ENCODE measurements at places on chromosomes 2 and 18.

GRCh38 chr2:11422901-11423435, 43.0 kb downstream of the E2F6 start:
- DNase-seq, result no peak

DNA sequence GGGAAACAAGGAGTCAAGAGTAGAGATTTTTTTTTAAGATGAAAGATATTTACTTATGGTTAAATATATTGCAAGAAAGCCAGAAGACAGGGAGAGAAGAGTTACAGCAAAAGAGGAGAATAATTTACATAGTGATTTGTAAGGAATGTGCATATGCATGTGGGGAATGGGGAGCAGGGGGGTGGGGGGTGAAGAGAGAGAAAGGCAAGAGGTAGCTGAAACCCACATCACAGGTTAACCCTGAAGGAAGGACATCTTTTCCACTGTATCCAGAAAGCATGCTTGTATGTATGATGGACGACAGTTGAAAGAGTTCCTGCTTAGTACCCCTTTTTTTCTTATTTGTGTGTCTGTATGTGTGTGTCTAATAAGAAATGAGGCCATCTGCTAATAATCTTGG, 371.9 kb downstream of the RAD51AP2 start:
- DNase-seq, result no peak

DNA sequence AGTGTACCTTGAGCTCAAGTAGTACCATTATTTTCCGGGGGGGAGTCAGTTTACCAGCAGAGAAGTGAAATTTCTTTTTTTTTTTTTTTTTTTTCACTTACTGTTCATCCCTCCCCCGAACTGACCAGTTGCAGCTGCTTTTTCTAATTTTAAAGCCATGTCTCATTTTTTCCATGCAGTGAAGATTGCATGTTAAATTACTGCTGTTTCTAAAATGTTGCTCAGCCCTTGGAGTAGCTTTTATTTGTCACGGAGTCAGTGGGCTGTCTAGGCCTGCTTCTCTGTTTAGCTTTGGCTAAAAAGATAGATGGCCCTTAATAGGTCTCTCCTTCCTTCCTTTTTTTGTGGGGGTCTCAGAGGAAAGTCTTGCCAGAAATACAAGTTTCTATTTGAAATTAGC, 70.2 kb downstream of the NGEF start:
- no peak for DNase-seq

DNA sequence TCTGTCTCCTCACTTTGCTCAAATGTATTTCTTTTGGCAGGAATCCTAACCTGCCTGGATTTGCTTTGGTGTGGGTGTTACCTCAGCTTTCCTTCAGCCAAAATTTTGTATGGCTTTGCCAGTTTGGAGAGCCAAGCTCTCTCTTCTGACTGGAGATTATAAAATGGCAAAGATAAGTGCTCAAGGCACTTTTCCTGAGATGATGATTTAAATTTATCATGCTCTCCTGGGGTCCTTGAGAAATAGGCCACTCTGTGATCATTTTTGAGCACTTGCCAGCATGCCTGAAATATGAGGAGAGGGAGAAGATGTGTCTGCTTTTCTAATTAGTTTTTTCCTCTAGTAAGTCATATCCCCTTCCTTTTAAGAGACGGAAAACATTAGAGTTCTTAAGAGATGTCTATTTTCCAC, 683.0 kb downstream of the SLC4A3 start:
- peak; percentile 89 for DNase-seq

DNA sequence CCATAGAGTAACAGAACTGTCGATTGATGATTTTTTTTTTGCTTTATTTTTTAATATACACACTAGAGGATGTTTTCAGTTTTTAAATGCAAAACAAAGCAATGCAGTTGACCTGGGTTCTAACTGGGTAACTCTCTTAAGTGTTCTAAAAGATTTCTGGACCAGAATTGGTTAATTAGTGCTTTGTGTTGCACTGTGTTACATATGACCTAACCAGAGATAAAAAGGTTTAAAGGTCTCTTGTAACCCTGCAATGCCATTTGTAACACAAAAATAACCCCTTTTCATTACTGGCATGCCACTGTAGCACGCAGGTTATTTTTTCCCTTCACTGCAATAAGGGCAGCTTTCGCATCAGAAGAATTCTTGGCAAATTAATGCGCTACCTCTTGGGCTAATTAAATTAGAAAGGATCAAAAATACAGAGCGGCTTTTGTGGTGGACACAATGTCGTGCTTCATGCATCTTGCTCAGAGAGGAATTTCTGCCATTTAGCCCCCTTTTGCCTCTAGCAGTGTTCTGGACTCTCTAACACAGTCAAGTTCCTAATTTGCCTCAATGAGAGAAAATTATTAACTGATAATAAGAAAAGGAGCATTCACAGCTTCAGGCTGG, 250.8 kb upstream of the ZEB2 start:
- DNase-seq, result no peak

- DNase-seq, result no peak
These were observed 98.8 kb upstream of the MMADHC start for GRCh38 chr2:149686136-149687051.

DNA sequence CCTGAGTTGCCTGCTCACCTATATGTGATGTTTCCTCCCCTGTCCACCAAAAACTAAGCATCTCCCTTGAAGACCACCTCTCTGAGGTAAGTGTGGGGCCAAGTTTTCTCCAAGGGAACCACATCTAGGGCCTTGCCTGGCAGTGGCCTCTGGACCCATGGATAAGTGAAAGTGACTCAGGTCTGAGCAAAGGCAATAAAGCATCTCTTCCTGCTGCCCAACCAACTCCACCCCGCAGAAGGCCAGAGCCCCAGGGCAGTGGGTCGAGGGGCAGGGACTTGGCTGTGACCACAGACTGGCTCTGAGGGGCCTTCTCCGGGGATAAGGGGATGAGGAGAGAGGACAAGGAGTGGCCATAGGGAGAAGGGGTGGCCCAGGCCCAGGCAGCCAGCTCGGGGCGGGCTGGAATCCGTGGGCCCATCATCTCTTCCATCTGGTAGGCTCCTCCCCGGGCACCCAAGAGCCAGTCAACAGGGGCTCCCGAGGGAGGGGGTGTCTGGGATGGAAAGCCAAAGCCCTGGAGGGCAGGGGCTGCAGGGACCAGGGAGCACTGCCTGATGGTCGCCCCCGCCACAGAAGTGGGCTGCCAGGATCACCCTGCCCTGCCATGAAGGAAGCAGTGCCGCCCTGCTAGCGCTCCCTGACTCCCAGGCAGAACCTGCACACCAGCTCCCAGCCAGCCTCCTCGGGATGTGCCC, 33.4 kb downstream of the EMX1 start:
- no peak for DNase-seq

GRCh38 chr2:8312861-8313830, 368.7 kb upstream of the ID2 start:
- DNase-seq, result no peak

DNA sequence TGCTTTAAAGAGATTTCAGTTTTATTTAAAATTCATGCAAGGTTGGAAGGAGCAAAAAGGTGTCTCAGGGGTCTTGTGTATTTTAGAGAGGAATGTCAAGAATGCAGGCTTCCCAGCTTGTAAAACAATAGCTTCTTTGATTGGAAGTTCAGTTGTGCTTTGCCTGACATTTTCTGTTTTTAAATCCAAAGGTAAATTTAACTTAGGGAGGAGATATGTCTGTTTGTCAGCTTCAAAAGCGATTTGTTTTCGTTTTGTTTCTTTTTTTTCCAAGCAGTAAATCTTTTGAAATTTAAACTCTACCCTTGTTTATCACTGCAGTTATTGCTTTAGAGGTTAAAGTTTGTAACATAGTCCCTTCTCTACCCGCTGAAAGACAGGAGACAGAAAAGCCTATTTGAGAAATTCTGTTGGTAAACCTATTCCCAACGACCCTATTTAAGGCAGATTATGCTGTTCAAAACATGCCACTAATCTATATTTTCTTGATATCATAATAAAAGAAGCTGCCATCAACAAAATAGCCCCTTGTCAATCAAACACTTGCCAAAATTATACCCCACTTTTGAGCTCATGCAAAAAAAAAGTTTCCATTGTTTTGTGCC, 639.6 kb downstream of the IRS1 start:
- no peak for DNase-seq

- no peak for DNase-seq
These were observed 87.9 kb downstream of the UGGT1 start for GRCh38 chr2:128178650-128179460.

- no peak for DNase-seq
These were observed 183.1 kb downstream of the STK39 start for GRCh38 chr2:168064011-168064998.

GRCh38 chr2:38505779-38506178, 96.9 kb downstream of the HNRNPLL start:
- no peak for DNase-seq

DNA sequence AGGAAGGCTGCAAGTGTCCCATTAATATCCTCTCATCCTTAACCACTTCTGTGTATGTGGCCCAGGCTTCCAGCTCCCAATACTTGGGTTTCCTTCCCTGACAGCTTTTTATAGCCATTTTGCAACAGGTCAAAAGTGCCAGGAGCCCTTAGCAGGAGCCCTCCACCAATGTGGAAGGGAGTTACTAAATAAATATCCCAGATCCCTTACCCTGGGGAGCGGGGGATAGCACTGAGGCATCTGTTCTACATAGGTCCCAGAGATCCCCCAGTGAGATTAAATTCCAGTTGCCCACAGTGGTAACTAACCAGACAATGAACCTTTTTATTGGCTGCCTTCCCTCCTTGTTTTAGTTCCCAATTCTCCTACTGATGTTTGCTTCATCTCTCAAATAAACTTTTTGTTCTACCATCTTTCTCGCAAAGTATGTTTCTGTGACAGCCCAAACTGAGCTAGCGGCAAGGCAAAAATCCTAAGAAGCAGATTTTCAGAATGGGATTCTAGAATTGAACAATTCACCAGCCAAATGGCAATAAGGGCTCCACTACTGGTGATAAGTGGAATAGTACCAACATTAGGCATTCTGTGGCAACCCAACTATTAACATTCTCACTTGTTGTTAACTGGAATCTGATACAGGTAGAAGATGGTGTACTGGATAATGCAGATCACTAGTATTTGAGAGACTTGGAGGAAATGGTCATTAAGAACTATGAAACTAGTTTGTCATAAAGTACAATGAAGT, 83.9 kb upstream of the MAPRE2 start:
- no peak for DNase-seq

DNA sequence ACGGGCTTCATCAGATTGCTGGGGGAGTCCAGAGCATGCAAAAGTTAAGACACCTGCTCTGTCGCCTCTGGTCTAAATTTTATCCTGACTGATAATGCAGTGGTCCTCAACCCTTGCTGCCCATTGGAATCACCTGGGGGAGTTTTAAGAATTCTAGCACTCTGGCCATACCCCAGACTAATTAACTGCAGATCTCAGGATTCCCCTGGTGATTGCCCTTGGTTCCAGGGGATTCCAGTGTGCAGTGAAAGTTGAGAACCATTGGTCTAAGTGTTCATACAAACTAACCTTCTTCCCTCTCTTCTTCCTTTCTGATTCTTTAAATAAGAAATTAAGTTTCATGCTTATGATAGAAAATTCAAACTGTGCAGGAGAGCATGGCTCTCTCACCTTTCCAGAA, 105.7 kb upstream of the MGAT5 start:
- DNase-seq, result no peak

- DNase-seq, result no peak
These were observed 59.6 kb downstream of the GATA6 start for GRCh38 chr18:22228976-22229375.

GRCh38 chr2:192082121-192082520, 112.6 kb downstream of the TMEFF2 start:
- no peak for DNase-seq

- no peak for DNase-seq
These were observed 1848.6 kb upstream of the CELF4 start for GRCh38 chr18:39414009-39414700.

- no peak for DNase-seq
These were observed 11.8 kb downstream of the SYT4 start for GRCh38 chr18:43265465-43265864.

DNA sequence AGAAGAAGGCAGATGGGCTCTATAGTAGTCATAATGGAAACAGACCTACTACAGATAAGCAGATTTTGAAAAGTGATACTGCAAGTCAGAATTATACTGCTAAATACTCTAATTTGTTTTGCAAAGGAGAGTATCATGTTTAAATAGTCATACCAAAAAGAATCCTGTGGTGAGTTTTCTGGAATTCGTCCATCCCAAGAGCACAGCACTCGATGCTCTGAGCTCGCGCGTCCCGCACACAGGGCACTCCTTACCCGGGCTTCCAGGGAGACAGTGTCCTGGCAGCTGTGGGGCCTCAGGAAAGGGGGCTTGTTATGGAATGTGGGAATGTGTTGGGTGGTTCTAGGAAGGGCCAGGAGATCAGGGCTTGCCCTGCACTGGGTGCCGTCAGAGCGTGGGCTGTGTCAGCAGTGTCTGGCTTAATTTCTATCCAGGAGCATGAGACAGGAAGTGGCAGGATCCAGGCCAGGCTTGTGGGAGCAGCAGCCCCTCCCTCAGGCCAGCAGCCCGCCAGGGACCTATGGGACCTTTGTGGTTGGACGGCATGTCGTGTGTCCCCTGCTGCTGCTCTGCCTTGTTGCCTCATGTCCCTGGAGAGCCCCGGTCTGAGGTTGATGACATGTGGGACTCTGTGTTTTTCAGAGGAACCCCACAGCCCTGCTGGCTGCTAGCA, 193.2 kb upstream of the TPO start:
- no peak for DNase-seq

GRCh38 chr2:240411261-240412160, 24.0 kb upstream of the GPC1 start:
- DNase-seq, result no peak

DNA sequence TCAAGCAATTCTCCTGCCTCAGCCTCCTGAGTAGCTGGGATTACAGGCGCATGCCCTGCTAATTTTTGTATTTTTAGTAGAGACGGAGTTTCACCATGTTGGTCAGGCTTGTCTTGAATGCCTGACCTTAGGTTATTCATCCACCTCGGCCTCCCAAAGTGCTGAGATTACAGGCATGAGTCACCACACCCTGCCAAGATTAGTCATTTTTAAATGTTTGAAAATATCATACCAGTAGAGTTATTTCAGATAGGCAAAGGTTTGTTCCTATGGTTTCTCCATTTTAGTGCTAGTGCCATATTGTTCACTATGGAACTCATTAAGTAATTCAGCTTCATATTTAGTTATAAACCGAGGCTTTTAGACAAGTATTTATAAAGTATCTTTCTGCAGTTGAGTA, 52.3 kb downstream of the HIBCH start:
- no peak for DNase-seq

DNA sequence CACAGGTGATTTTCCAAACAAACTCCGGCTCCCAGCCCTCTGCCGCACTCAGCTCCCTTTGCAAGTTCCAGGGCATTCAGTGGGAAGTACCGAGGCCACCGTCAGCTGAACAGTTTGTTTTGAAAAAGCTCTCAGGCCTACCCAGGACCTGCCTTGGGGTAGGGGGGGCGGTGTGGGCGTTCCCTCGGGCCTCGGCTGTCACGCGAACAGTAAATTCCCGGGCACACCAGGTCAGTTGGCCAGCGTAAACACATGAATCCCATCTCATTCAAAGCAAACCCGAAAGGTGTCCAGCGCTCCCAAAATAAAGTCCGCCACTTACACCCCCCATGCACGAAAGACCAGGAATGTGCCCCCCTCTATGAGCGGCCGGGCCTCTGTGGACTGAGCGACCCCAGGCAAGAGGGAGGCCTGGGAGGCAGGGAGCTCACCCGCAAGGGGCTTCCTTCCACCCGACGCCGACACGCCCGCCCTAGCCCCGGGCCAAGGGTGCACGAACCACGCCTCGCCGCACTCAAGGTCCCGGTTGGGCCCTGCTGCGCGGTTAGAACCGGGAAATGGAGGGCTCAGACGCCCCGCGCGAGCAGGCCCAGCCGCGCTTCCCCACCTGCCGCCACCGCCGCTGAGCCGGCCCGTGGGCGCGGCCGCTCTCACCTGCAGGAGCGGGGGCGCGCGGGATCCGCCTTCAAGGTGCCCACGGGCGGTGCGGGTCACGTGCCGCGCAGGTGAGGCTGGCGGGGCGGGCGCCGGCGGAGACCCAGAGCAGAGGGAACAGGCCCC, at the start of gene WDSUB1:
Gene WDSUB1 (minus strand): TSS at position 775 of the 780 bp plus-strand sequence. CDS start 3,634 bp downstream, outside the sequence.
- DNase-seq, result peak; percentile 52

Measured in DMS79 (cell line).